ENCODE measurements at places on chromosomes 1 and 21.
A peak's percentile ranks its signal among the peaks of the same experiment; 100 is the strongest.

- no peak for DNase-seq
Observed at GRCh38 chr21:26293141-26293946, 122.8 kb upstream of the APP start.

DNA sequence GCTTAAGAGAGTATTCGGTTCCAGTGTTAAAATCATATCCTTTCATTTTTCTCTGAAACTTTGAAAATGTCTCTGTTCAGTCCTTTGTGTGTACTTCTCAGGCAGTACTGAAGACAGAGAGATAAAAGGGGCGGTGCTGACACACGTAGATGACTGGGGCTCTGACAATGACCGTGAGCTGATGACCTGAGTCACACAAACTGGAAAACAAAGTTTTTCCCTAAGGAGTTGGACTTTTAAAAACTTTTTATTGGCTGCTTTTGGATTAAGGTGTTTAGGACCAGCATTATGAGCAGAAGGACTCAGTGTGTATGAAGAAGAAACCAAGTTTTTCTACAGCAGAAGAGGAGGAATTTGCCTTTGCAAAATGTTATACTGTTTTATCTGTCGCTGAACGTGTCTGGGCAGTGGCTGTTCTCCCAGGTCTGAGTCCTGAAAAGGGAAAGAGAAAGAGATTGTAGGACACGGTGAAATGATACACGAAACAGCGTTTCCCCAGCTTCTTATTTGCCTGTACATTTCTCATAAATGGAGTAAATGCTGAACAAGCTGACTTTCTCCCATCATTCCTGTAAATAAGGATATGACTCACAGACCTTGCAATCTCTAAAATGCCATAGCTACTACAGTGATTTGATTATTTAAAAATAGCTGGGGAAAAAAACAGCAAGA lies 51.5 kb downstream of the MAP3K7CL start:
- DNase-seq = peak; percentile 77

DNA sequence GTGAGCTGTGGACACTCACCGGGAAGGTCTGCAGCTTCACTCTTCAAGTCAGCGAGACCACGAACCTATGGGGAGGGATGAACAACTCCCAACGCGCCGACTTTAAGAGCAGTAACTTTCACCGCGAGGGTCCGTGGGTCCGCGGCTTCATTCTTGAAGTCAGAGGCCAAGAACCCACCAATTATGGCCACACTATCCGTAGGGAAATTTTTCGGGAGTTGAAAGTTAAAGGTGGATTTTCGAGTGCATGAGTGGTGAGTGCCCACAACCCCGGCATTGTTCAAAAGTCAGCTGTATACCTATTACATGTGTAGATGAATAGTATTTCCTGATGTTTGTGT lies 19.7 kb downstream of the EXOC8 start:
- no peak for DNase-seq

DNA sequence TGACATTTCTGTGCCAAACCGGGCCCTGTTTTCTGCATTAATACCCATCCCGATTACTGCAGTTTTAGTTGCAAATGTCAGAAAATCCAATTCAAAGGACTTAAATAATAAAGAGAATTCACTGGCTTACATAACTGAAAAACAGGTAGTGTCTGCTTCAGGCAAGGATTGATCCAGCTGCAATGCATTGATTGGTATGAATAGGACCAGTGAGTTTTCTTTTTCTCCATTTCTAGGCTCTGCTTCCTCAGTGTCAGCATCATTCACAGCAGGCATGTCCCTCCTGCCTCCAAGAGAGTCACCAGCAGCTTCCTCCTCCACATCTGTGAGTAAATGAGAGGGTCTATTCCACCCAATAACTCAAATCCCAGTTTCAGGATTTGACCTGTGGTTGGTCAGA lies 33.7 kb upstream of the ACTL8 start:
- DNase-seq = no peak

- DNase-seq = peak; percentile 90
Observed at GRCh38 chr1:109620841-109621286, 1.2 kb downstream of the AMPD2 start.

GRCh38 chr1:3055051-3055450 lies 14.0 kb upstream of the PRDM16 start:
- no peak for DNase-seq

- no peak for DNase-seq
Observed at GRCh38 chr1:184031409-184032107, 6.0 kb downstream of the COLGALT2 start.

GRCh38 chr1:2192031-2192995 lies 2.3 kb downstream of the FAAP20 start:
- DNase-seq = peak; percentile 33

GRCh38 chr1:1899266-1899966 lies 8.5 kb upstream of the GNB1 start:
- no peak for DNase-seq

GRCh38 chr1:72433591-72433990 lies 151.3 kb upstream of the NEGR1 start:
- no peak for DNase-seq

DNA sequence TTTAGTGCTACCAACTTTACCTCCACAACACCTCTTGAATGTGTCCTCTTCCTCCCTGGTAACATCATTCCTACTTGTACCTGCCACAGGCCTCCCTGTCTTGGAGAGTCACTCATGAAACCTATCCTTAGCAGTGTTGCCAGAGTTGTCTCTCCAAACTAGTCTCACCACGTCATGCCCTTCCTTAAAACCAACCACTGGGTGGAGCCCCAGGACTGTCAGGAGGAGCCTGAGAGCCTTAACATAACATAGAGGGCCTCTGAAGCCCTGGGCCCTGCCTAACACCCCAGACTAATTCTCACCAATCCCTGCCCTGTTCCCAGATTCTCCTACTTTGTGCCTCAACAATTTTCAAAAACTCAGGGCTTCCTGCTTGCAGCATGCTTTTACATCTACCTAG lies 65.3 kb downstream of the ZNF697 start:
- DNase-seq = peak; percentile 36

DNA sequence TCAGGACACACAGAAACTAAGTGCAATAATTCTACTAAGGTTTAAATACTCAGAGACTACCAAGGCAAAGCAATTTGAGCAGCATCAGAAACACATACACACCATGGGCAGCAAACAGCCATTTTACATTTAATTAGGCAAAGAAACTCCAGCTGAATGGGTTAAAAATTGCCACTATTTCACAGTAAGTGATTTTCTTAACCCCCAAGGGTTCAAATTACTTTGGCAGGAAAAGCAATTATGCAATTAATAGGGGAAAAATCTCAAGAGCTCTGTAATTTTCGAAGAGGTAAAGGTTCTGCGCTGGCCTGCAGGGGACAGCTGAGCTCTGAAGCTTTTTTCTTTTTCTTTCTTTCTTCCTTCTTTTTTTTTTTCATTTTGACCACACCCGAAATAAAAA lies 206.2 kb upstream of the RRP15 start:
- DNase-seq = no peak

GRCh38 chr1:158607296-158607695 lies 2.2 kb downstream of the OR10Z1 start:
- no peak for DNase-seq

DNA sequence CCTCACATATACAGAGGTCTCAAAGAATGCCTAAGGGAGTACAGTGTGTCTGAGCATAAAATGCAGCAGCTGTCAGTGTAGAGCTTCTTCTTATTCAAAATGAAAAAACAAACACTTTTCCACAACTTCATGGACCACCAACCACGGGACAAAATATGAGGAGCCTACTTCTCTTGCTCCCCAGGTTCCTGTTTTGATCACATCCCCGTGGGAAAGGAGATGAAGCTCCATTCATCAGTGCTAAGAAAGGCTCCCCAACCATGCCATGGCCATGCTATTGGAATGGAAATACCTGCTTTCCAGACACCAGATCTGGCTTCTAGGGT lies 383 bp downstream of the CD48 start:
- no peak for DNase-seq

- no peak for DNase-seq
Observed at GRCh38 chr21:15543473-15543872, 186.3 kb upstream of the USP25 start.

Data from stromal cell of bone marrow (primary cell).